RKO (cell line): ENCODE measurements at places on chromosomes 4 and X.

GRCh38 chrX:136941396-136942337, 61.1 kb upstream of the RBMX start:
- DNase-seq: no peak

DNA sequence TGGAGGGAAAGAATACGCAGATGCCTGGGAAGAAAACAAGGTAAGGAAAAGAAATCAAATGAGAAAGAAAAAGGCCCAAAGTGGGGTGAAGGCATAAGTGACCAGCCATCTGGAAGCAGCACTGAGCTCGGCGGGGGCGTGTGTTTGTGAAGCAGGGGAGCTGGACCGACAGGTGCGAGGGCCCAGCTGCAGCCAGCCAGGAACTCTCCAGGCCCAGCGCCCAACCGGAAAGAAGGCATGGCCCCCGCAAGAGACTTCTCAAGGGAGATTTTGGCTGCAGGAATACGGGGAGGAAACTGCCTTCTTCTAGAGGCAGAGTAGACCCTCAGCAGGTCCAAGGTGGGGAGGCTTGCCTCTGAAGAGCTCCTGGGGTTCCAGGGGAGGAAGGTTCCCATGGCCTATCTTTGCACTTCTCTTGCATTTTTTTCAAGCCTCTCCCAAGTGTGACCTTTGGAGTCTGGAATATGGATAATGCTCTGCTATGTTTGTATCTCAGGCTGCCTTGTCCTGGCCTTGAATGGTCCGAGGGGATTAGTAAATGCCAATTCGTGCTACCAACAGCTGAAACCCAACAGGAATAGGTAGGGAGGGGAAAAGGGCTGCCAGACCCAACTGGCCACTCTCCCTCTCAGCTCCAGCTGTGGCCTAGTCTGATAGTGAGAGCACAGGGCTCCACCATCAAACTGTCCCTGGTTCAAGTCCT, 10.8 kb upstream of the CITED1 start:
- no peak for DNase-seq

GRCh38 chrX:40088803-40089540, 8.8 kb downstream of the BCOR start:
- DNase-seq: no peak

DNA sequence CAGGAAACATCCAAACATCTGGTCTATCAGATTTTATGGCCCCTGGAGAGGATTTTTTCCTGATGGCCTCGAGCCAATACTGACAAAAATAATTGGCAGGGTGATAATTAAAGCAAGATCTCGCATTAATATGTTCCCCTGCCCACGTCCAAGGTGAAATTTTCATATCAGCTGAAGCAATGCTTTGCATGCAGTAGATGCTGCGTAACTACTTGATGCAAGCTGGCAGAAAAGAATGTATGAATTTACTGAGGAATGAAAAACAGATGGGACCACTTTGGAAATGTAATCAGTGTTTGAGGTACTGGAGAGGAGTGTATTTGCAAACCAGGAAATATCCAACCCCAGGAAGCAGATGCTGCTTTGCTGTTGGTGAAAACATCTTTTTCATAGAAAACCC, 36.8 kb upstream of the REST start:
- DNase-seq: no peak

DNA sequence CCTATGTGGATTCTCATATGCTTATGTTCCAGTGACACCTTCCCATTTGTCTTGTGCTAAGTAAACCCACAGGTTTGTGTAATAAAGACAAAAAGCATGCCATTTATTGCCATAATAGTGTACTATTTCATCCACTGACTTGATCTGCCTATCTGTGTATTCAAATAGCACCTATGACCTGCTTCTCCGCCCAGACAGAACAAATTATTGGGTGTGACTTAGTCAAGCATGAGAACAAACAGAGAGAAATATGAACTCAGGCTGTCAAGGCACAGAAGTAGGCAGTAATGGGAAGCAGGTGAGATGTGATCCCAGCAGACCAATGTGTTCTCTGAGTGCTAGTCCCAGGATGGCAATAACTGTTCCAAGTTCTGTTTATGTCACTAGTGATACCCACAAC, 25.4 kb downstream of the ELOVL6 start:
- DNase-seq: no peak

DNA sequence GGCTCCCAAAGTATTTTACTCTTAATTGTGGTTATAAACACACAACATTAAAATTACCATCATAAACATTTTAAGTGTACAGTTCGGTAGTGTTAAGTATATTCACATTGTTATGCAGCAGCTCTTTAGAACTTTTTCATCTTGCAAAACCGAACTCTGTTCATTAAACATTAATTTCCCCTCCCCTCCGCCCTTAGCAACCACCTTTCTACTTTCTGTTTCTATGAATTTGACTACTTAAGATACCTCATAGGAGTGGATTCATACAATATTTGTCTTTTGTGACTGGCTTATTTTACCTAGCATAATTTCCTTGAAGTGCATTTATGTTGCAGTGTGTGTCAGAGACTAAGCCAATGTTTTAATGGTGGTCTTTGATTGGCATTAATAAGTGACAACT, 32.6 kb downstream of the IL13RA1 start:
- no peak for DNase-seq

GRCh38 chr4:155564880-155565279, 101.8 kb upstream of the GUCY1A1 start:
- no peak for DNase-seq

DNA sequence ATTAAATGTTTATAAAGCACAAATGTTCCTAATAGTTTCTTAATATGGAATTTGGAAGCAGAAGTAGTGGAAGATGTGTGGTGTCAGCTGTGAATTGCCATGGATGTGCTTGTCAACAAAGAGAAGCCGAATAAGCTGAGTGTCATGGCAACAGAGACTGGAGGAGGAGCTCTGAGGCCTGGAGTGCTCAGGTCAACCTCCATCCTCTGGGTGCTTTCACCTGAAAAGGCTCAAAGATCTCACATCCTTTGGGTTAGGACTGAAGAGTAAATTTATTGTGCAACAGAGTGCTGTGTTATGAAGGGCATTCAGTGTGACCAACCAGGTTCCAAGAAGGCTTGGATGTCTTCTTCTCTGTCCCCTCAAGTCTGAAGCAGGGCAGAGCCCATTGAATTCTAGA, 18.7 kb downstream of the SGMS2 start:
- DNase-seq: no peak

- DNase-seq: peak; percentile 8
Observed at GRCh38 chrX:17706676-17707075, 30.6 kb upstream of the SCML1 start.

DNA sequence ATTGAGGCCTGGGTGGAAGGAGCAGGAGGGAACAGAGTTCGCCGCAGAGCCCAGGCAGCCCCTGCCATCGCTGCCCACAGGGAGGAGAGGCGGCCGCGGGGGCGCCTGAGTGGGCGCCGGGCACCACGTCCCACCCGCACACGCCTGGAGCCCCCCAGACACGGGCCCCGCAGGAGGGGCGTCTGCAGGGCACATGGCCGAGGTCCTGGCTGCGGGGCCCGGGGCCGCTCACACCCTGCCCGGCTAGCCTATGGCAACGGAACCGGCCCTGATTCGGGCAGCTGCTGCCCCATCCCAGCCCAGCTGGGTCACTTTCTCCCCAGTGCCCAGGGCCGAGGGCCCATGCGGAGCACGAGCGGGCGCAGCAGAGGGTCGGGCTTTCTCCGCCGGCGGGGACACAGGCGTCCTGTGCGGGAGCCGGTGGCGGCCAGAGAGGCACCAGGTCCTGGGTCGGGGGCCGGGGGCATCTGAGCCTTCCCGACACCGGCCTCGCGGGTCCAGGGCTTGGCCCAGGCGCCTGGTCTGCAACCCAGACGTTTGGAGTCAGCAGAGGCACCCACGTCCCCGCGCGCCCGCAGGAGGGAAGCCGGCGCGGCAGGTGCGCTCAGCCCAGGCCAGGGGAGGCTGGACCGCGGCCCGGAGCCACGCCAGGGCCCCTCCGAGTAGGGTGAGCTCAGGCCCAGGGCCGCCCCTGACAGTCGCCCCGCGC, 91.2 kb downstream of the FAM53A start:
- no peak for DNase-seq

- DNase-seq: peak; percentile 55
Observed at GRCh38 chrX:2691543-2692220, 587 bp downstream of the CD99 start.

- no peak for DNase-seq
Observed at GRCh38 chr4:699816-700580, 5.6 kb upstream of the PCGF3 start.

DNA sequence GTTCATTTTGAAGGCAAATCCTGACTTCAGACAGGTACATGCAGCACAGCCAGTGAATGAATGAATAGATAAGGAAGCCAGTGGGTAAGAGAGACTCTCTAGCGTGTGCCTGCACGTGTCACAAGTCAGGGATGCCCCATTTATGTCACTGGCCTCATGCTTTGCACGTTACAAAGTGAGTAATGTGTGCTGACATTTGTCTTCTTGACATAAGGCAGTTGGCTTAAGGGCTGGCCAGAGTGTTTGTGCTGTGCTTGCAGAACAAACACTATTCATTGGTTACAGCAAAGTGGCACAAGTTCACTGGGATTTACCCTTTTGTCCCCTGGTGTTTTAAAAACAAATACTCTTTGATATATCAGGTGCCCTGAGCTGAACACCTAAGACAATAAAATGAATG, 55.9 kb downstream of the CRMP1 start:
- no peak for DNase-seq

DNA sequence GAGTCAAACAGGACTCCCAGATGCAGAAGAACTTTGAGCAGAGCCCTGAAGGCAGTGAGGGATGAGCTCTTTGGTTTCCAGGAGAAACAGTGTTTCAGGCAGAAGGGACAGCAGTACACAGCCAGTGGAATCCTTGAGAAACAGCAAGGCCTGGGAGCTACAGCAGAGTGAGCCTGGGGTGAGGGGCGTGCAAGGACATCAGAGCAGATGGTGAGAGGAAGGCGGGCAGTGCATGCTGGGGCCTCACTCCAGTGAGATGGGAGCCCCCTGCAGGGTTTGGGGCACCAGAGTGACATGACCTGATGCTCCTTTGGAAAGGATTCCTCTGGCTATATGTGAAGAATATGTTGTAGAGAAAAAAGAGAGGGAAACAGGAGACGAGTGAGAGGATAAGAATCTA, 98.1 kb upstream of the EGFL6 start:
- DNase-seq: no peak

- no peak for DNase-seq
Observed at GRCh38 chr4:56633486-56633885, 47.6 kb downstream of the HOPX start.

GRCh38 chr4:53959343-53960120, 104.9 kb downstream of the CHIC2 start:
- DNase-seq: no peak

DNA sequence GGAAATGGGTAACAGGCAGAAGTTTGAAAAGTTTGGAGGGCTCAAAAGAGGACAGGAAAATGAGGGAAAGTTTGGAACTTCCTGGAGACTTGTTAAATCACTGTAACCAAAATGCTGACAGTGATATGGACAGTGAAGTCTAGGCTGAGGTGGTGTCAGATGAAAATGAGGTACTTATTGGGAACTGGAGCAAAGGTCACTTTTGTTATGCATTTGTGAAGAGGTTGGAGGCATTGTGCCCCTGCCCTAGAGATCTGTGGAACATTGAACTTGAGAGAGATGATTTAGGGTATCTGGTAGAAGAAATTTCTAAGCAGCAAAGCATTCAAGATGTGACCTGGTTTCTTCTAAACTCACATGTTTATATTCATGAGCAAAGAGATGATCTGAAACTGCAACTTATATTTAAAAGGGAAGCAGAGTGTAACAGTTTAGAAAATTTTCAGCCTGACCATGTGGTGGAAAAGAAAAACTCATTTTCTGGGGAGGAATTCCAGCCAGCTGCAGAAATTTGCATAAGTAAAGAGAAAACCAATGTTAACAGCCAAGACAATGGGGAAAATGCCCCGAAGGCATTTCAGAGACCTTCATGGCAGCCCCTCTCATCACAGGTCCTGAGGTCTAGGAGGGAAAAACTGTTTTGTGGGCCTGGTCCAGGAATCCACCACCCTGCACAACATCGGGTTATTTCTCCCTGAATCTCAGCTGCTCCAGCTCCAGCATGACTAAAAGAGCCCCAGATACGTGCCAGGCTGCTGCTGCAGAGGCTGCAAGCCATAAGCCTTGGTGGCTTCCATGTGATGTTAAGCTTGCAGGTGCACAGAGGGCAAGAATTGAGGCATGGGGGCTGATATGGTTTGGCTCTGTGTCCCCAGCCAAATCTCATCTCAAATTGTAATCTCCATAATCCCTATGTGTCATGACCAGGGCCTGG, 632.5 kb upstream of the GNPDA2 start:
- no peak for DNase-seq

- no peak for DNase-seq
Observed at GRCh38 chr4:87738483-87738882, 60.9 kb upstream of the IBSP start.

- DNase-seq: no peak
Observed at GRCh38 chrX:134251241-134251640, 14.3 kb downstream of the CCDC160 start.

- no peak for DNase-seq
Observed at GRCh38 chrX:71315917-71316316, 14.4 kb downstream of the ITGB1BP2 start.

DNA sequence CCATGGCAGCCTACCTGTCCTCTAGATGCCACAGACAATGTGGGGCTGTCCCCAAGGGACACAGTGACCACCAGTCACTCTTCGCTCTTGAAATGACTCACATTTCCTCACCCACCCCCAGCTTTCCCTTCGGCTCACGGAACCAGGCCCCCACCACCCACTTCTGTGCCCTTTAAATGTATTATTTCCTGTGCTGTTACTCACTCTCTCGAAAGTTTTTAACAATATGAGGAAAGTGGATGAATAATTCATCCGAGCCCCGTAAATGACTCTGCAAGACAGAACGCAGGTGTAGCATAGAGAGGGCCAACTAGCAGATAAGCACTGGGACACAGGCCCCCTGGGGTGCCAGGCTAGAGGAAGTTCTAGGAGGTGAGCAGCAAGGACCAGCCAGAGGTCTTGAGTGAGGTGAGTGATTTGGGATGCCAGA, 179.5 kb upstream of the TBL1X start:
- no peak for DNase-seq

GRCh38 chr4:100977746-100978397, 369.5 kb downstream of the PPP3CA start:
- DNase-seq: no peak

GRCh38 chr4:122673252-122673651, 52.4 kb upstream of the IL21 start:
- DNase-seq: no peak

DNA sequence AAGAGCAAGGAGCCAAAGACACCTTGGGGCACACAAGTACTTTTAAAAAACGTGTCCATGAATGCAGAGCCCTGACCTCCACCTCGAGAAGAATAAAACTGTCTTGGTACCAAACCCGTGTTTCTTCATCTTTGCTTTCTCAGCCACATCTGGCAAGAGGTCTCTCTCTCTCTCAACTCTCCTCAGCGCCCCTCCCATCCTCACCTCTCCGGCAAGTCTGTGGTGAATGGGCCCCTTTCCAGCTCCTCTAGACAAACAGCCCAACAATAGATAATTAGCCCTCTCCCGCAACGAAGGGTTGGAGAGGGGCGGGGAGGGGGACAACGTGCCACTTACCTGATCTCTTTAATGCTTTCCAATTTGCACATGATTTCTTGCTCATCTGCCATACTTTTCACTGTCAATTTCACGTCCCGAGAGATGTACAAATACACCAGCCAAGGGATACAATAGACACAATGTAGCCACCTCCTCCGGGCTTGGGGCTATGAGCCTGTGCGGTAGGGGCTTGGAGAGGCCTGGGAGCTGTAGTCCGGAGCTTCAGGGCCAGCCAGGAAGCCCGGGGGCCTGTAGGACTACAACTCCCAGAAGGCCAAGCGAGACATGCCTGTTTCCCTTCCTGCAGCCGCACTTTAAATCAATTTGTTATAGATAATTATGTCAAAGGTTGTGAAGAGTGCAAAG, at the start of gene ZC4H2:
Gene ZC4H2, minus strand, starts transcription at position 462 of the 684 bp plus-strand sequence. Its CDS starts 73 bp downstream, at position 389.
- DNase-seq: peak; percentile 80

GRCh38 chr4:1572010-1572385, 112.1 kb downstream of the FAM53A start:
- no peak for DNase-seq
